ENCODE measurements at places on chromosomes 6 and 20.

DNA sequence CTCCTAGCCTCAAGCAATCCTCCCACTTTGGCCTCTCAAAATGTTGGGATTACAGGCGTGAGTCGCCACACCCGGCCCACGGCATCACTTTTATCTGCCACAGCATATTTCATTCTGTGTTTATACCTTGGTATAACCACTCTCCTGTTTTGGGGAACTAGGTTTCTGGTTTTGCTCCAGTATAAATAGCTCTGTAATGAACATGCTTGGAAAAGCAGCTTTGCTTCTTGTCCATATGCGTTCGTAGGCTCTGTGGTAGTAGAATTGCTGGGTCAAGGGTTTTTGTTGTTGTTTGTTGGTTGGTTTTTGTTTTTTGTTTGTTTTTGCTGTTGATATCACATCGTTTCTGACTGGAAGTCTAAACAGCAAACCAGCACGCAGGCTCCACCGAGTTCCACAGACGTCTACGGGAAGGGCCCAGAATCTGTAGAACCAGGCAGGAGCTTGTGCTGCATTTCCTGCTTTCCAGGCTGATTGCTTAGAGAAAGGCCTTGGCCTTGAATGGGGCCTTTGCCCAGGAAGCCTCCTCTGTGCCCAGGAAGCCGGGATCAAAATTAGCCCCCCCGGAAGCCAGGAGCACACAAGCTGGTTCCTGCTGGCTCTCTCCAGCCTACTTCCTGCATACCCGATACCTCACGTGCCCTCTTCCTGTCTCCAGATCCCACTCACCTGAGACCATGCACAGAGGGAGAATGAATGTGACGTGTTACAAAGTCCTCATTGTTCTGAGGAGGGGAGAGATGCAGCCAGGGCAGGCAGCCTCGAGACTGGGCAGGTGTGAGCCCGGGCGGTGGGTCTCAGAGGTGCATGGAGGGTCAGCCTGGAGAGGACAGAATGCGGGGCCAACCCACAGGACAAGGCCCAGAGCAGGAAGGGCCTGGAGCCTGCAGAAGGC, 34.7 kb downstream of the AAR2 start:
- no peak for DNase-seq

GRCh38 chr6:143536461-143536865, 24.9 kb upstream of the FUCA2 start:
- peak; percentile 42 for DNase-seq

DNA sequence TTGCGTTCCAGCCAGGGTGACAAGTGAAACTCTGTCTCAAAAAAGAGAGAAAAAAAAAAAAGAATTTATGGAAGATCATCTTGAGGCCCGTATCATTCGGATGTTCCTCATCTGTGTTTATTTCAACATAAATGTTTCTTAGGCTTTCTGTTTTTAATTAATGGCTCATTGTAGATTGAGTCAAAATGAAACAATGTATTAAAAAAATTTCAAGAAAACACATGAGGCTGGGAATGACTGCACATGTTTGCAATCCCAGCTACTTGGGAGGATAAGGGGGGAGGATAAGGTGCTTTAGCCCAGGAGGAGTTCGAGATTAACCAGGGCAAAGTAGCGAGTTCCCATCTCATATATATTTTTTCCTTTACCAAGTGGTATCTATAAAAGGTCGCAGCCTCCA, 47.3 kb downstream of the ITCH start:
- no peak for DNase-seq

DNA sequence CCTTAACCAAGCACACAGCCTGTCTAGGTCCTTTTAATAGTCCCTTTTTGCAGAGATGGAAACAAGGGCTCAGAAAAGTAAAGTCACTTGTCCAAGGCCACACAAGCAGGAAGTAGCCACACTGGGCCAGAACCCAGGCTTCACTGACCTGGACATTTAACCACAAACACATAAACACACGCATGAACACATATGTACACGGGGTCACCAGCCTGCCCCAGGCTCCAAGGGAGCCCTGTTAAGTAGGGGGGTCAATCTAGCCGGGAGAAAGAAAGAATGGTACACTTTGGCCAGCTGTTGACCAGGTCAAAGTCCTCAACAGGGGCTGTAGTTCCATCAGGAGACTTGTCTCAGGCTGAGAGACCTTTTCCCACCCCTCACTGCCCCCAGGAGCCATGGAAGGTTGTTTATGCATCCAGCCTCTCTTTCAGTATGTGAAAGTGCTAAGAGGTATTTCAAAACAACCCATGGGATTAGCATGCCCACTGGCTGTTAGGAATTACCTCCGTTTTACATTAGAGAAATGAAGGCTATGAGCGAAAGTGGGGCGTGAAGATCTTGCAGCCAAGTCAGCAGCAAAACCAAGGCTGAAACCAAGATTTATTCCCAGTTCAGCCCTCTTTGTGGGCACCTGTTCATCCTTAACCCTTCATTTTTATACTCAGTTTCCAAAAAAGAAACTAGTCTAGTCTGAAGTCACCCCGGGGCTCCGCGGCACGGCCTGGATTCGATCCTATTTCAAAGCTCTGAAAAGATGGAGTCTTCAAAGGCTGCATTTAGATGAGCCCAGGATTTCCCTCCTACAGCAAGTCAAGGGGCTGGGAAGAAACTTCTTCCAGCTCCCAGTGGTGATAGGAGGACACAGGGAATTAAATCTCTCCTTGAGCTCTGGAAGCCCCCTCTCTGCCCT, 9.8 kb downstream of the SDC4 start:
- no peak for DNase-seq

- DNase-seq: no peak
Observed at GRCh38 chr20:23697947-23698346, 9.1 kb upstream of the CST4 start.

DNA sequence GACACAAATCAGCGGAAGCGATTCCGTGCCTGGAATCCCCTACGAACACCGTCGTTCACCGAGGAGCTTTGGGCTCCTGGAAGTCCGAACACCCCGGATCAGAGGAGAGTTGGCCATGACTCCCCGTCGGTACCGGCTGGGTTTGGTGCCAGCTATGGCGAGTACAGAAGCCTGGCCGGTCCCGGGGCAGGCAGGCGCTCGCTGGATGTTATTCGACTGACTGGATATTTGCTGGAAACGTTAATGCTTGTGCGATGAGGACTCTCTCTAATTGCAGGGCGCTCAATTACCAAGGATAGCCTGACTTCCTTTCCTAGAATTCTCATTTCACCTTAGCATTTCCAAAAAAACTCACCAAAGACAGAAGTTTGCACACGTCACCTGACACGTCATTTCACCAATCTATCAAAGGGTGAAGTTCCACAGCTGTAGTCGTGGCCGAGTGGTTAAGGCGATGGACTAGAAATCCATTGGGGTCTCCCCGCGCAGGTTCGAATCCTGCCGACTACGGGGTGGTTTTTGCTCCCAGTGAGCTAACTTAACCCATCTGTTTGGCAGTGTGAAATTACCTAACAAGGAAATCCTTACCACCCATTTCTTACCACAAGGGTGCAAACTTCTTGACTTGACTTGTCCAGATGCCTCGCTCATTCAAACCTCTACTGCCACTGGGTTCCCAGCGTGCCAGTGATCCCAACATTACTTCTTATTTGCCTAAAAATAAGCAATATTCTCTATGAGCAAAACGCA, 22.7 kb upstream of the ZNF184 start:
- peak; percentile 75 for DNase-seq

- no peak for DNase-seq
Observed at GRCh38 chr6:103895136-103895535, 964.6 kb downstream of the HACE1 start.

DNA sequence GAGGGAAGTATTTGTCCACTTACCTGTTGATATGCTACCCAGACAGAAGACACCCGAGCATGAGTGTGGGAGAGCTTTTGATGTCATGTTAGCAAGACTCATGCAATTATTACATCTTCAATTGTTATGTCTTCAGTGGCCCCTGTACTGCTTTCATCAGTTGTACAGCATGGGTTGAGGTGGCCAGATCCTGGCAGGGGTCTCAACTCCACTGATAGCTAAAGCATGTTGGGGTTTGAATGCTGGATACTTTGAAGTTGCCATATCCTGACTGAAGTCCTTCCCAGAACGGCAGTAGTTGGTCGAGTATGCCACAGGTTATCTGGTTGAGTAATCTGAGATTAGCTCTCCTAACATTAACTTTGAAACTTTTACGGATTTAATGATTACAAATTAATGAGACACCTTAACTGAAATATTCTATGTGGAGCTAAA, 46.7 kb downstream of the LRRN4 start:
- DNase-seq: no peak

DNA sequence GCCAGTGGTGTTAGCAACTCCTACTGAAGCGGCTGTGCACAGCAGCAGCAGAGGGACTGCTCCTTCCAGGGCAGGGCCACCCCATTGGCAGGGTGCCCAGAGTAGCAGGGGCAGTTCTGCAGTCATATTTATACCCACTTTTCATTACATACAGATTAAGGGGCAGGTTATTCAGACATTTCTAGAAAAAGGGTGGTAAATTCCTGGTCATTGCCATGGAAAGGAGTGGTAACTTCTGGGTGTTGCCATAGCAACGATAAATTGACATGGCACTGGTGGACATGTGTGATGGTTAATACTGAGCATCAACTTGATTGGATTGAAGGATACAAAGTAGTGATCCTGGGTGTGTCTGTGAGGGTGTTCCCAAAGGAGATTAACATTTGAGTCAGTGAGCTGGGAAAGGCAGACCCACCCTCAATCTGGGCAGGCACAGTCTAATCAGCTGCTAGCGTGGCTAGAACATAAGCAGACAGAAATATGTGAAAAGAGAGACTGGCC, 45.0 kb downstream of the IYD start:
- DNase-seq: no peak

DNA sequence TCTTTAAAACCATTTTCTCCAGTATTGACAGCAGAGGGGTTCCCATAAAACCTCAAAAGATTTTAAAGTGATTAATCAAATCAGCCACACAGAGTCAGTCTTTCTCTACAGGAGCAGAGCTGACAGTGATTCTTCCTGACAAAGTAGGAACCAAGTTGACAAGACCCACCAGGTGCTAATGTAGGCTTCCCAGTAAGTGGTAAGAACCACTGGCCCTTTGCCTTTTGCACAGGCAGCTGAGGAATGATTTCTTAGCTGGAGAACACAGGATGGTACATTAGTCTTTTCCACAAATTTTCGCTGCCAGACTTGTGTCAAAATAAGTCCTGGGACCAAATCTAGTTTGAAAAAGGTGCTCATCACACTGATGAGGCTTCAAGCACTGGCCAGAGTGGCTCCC, 95.8 kb downstream of the ARMC2 start:
- no peak for DNase-seq

DNA sequence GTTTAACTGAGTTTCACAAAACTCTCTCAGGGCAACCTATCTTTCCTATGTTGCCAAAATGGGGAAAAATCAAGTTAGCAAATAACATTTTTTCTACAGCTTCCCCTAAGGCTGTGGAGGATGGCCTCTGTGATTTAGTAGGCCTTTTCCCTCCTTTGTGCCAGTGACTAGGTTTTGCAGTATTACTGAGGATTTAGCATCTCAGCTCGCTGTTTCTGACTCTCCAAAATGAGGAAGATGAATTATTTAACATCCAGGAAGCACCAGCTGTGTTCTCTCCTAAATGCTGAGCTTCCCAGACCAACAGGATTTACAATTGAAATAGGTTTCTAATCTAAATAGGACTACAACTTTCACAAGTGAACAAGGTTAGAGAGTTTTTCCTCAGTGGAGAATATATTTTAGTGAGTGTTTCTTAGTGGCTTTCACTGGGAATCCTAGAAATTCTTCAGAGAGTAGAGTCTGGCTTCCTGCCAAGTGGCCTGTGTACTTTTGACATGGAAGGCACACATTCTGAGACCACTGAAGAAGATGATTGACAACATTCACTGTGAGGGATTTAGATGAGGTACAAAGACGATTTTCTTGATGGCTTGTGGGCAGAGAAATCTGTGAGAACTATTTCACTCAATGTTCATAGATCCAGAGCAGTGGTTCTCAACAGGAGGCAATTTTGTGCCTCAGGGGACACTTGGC, 62.4 kb downstream of the PTCHD4 start:
- DNase-seq: no peak

DNA sequence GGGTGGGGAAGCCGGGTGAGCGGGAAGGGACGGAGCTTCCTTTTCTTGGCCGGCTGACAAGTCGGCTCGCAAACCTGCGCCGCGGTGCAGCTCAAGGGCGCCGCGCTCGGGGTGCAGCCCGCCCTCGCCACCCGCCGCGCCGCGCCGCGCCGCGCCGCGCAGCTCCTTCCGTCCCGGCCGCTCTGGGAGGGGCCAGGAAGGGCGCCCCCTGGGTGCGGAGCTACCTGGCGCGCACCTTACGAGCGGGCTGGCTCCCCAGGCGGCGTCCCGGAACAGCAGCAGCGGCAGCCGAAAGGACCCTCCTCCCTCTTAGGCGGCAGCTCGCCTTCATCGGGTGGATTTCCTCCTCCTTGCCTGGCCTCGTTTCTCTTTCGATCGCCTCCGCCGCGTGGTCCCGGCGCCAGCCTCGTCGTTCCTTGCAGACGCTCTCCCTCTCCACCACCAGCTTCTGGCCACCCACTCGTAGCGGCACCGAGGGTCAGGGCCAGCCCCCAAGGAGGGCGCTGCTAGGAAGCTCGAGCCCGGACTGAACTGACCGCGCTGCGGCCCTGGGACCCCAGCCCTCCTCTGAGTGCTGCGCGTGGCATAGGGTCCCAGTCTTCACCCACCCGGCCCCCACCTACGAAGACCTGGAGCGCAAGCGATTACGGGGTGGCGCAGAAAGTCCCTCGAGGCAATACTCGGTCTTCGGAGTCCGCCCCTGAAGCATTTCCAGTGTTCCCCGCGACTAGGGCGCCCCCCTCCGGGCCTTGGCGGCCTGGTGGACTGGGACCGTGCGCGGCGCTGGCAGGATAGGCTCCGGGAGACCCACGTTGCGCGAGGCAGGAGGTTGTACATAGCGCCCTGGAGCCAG, at the start of gene MAP3K5:
Gene MAP3K5 (minus strand): TSS at position 68 of the 853 bp plus-strand sequence. CDS start 320 bp downstream, outside the sequence.
- DNase-seq: peak; percentile 92

- no peak for DNase-seq
Observed at GRCh38 chr6:104813552-104813951, 46.2 kb downstream of the HACE1 start.

DNA sequence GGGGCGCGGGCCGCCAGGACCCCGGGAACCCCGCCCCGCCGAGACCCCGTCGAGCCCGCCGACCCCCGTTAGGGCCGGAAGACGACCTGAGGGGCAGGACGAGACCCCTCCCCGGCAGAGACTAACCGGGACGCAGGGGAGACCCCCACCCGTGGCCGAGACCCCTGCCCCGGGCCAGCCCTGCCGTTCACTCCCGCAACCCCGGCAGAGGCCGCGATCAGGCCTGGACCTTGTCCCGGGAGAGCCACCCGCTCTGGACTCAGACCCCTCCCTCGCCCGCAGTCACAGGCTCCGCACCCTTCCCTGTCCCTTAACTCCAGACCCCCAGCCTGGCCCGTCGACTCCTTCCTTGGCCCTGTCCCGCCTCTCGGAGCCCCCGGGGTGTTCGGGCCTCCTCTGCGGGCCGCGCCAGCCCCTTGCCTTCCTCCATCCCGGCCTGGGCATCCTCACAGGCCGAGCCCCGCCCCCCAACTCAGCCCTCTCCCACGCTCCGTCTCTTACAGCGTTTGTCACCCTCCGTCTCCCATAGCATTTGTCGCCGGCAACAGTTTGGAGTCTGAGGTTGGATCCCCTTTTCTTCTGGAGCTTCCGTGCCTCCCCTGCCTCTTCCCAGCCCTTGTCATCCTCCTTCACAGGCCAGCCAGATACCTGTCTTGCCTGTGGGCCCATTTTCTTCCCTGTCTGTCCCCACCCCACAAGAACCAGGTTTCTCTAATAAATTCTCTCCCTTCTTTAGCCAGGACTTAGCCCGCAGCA, 569 bp downstream of the TCEA2 start:
- no peak for DNase-seq

Data from activated CD4-positive, alpha-beta T cell treated with anti-CD3 and anti-CD28 coated beads for 24 hours (primary cell).